Retina (tissue), 1 donor: ENCODE measurements at places on chromosomes 4 and X.

DNA sequence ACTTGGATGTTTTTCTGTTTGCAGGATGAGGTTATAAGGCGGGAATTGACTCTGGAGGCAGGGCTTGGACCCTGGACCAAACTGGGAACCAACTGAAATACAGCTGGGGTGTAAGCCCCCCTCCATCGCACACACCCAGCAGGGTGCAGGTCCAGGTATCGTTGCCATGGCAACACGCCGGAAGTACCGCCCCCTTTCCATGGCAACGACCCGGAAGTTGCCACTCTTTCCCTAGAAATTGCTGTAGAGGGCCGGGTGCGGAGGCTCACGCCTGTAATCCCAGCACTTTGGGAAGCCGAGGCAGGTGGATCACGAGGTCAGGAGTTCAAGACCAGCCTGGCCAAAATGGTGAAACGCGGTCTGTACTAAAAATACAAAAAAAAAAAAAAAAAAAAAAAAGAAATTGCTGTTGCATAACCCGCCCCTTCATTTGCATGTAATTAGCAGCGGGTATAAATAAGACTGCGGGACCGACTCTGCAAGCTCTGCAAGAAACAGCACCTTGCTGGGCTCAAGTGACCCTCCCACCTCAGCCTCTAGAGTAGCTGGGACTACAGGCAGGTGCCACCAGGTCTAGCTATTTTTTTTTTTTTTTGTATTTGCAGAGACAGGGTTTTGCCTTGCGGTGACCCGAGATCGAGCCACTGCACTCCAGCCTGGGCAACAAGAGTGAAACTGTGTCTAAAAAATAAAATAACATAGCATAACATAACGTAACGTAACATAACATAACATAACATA lies 139.6 kb downstream of the CRLF2 start:
- peak; percentile 55 for DNase-seq

GRCh38 chrX:16239211-16239610 lies 71.9 kb downstream of the MAGEB17 start:
- no peak for DNase-seq

- no peak for DNase-seq
Measured at GRCh38 chr4:41656572-41657520, 91.7 kb downstream of the PHOX2B start.

- DNase-seq = peak; percentile 52
Measured at GRCh38 chr4:1593458-1593857, 90.7 kb downstream of the FAM53A start.

DNA sequence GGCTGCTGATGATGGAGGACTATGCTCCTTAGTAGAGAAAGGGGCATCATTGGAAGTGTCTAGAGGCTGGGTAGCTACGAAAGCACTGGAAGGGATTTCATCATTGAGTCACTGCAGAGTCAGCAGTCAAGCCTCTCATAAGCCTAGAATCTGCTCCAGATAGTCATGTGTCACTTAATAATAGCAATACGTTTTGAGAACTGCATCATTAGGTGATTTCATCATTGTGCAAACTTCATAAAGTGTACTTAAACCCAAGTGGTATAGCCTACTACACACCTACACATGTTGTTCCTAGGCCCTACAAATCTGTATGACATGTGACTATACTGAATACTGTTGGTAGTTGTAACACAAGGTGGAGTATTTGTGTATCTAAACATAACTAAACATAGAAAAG lies 165.6 kb downstream of the PTTG2 start:
- DNase-seq = no peak

DNA sequence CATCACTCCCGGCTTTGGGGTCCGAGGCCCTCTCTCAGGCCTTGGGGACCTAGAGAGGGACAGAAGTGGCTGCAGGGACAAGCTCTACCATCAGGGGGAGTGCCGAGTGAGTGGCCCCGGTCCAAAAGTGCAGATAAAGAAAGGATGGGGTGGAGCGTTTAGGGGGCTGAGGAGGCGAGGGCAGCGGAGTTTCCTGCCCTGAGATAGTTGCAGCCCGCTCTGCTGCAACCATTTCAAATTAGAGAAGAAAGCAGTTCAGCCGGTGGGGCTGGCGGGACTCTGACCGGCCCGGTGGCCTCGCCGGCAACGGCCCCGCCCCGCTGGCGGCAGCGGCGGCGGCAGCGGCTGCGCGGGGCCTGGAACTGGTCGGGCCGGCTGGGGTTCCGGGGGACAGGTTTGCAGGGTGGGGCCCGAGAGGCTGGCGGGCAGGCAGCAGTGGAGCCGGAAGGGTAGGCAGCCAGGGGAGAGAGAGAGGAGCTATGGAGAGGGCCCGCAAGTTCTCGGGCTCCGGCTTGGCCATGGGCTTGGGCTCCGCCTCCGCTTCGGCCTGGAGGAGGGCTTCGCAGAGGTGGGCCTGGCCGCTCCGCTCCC lies 7.6 kb downstream of the DLG3 start:
- DNase-seq = peak; percentile 67

GRCh38 chr4:4901877-4902276 lies 42.4 kb downstream of the MSX1 start:
- no peak for DNase-seq

DNA sequence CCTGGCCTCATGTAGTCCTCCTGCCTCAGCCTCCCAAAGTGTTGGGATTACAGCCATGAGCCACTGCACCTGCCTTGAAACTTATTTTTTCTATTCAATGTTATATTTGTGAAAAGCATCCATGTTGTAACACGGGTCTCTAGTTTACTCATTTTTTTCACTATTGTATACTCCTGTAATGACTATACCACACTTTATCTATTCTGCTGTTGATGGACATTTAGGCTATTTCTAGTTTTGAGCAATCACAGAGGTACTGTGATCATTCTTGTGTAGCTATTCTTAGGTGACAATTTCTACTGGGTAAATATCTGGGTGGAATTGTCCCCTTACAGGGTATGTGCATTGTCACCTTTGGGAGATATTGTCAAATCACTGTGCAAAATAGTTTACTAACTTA lies 3.6 kb downstream of the DRP2 start:
- no peak for DNase-seq

GRCh38 chr4:166432842-166433241 lies 559.8 kb downstream of the TLL1 start:
- no peak for DNase-seq

- DNase-seq = no peak
Measured at GRCh38 chr4:184247421-184247820, 29.7 kb upstream of the ENPP6 start.

- DNase-seq = no peak
Measured at GRCh38 chrX:82224961-82225360, 1023.1 kb downstream of the SH3BGRL start.

GRCh38 chr4:1998296-1998695 lies 10.5 kb downstream of the NELFA start:
- DNase-seq = no peak

DNA sequence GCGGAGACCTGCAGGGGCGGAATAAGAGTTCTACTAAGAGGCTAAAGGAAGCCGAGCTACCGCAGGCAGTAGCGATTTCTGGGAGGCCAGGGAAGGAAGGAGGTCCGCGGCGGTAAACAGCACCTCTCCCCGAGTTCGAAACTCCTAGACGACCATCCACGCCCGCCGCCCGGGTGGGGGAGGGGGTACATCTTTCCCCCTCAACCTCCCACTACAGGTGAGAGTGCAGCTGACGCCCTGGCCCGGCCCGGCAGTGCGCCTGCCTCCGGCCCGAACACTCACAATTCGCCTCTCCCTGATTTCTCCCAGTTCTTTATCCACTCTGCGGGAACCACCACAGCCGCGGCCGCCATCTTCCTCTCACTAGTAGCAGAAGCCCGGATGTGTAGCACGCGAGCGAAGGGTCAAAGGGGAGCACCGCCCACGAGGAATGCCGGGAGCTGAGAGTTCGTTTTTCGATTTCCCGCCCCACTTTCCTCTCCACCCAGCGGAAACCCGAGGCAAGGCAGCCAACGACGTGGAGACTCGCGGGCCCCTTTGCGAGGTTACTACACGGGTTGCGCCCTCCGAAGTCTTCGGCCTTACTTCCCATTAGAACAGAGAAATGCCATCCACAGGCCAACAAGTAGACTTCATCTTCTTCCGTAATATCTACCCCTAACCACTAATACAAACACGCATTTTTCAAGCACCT lies at the start of gene THOC2:
Gene THOC2, minus strand, starts transcription at position 383 of the 694 bp plus-strand sequence. Its CDS starts 30 bp downstream, at position 353.
- peak; percentile 91 for DNase-seq

- DNase-seq = no peak
Measured at GRCh38 chrX:40207626-40208025, 109.9 kb upstream of the BCOR start.

DNA sequence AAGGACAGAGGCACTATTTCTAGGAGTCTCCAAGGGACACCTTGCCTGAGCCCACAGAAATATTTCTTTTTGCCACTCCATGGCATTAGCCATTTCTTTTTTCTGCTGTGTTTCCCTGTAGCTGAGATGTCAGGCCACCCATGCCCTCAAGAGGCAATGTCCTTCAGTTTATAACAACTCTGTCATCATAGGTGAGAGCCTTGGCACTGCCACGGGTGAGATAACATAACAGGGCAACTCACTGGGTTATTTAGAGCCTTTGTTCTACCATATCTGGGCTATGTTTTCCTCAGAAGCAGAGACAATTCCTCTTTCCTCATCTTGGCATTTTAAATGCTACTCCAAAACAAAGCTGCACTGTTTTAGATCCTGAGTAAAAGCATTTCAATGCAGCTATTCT lies 99.9 kb upstream of the MAOA start:
- DNase-seq = no peak

DNA sequence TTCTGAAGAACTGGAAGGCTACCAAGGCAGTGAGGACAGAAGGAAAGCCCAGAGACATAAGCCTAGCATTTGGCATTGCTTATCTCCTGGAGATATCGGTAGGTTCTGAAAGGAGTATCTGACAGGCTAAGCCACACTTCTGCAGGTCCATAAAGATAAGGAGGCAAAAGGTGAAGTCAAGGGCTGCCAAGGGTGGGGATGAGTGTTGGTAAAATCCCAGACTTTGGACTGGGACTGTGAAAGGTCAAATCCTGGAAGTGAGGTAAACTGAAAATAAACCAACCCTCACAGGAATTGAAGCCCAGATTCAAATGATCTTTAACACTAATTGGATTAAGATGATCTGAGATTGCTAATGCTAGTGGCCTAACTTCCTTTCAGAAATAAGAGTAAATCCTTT lies 27.4 kb downstream of the GK start:
- no peak for DNase-seq

GRCh38 chr4:185112104-185112503 lies 31.0 kb upstream of the SLC25A4 start:
- no peak for DNase-seq

DNA sequence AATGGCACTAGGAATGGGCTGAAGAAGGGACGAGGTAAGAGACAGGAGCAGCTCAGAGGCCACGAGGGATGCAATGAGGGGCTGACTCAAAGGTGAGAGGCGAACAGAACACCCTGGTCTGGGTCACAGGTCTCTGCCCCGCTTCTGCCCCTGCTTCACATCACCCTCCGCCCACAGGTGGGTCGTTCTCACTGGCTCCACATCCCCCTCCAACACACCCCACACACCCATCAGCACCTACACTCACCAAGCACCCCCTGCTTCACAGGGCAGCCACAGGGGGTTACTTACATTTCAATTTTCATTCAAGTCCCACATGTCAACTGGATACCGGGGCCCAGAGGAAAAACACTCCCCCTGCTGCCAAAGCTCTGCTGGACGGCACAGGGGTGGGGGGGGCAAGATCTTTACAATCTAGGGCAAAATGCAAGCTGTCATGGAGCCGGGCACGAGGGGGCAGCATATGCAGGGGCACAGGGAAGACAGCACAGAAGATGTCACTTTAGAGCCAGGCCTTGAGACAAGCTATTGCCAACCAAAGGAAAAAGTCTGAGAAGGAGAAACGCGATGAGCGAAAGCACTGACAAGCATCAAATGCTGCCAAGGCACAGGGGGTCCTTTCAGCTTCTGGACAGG lies 94.0 kb downstream of the AFAP1 start:
- no peak for DNase-seq

GRCh38 chr4:86358257-86358656 lies 1.6 kb downstream of the MAPK10 start:
- peak; percentile 43 for DNase-seq

DNA sequence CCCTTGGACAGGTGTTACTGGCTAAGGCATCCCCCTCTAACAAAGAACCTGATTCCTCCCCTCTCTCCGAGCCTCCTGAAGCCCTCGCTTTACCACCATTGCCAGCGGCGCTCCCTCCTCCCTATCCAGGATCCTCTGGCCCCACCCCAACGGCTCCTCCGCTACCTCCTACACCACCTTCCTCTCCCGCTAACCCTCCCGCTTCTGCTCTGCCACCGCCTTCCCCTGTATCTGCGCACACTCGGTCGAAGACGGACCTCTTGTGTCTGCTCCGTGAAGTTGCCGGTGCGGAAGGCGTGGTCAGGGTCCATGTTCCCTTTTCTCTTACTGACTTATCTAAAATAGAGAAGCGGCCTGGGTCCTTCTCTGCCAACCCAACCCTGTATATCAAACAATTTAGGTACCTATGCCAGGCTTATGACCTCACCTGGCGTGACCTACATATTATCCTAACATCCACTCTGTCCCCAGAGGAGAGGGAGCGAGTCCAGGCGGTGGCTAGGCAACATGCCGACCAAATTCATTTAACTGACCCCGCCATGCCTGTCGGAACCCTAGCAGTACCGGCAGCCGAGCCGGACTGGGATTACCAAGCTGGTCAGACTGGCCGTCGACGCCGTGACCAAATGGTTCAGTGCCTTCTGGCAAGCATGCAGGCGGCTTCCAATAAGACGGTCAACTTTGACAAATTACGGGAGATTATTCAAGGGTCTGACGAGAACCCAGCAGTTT lies 958.9 kb downstream of the RPA4 start:
- DNase-seq = no peak

GRCh38 chr4:137310593-137311490 lies 221.5 kb downstream of the PCDH18 start:
- no peak for DNase-seq

DNA sequence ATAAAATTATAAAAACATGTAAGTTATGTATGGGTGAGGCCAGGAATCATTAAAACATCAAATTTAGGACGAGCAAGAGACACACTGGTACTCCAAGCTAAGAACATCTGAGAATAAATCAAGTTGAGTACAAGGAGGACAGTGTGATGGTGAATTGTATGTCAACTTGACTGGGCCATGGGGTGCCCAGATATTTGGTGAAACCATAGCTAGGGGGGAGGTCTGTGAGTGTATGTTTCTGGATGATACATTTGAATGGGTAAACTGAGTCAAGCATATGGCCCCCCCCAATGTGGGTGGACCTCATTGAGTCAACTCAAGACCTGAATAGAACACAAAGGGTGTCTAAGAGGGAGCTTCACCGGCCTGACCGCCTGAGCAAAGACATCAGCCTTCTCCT lies 115.3 kb upstream of the BCOR start:
- DNase-seq = no peak

- DNase-seq = peak; percentile 51
Measured at GRCh38 chrX:129606918-129607317, 47.8 kb downstream of the APLN start.
